Hematopoietic multipotent progenitor cell treated with erythropoietin and hydrocortisone succinate and interleukin-3 and kit ligand, for 6 days (in vitro differentiated cells): ENCODE measurements at places on chromosomes 6 and 20.

GRCh38 chr6:110693994-110694393 lies 121.3 kb downstream of the CDK19 start:
- no peak for DNase-seq

DNA sequence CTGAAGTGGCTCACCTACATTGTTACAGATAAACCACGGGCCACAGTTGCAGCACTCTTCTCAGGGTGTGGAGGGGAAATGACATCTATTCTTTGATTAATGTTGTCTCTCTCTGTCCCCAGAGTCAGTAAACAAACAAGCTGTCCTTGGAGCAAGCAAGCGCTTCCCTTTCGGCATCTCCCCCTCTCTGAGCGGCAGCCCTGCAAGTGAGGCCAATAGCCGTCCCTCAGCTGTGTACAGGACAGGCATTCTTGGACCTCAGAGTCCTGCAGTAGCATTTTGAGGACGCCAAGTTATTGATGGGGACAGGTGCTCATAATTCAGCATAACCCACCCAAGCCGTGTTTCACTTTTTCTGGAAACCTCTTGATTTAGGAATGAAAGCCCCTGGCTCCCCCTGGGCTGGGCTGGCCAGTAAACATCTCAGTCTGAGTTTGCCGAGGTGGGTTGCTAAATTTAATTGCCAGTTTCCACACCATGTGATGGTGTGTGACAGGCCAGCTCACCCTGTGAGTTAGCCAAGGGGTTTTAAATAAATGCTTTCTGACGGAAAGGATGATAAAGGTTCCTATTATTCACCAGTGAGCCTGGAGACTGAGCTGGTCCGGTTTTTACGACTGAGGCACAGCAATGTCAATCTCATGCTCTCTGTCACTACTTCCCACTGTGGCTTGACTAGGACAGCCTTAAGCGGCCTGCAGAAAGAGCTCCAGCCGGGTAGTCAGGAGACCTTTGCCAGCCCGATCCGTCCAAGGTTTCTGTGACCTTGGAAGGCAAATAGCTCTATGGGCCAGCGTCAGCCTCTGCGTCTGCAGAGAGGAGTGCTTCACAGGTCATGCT lies 214.8 kb upstream of the RREB1 start:
- no peak for DNase-seq

DNA sequence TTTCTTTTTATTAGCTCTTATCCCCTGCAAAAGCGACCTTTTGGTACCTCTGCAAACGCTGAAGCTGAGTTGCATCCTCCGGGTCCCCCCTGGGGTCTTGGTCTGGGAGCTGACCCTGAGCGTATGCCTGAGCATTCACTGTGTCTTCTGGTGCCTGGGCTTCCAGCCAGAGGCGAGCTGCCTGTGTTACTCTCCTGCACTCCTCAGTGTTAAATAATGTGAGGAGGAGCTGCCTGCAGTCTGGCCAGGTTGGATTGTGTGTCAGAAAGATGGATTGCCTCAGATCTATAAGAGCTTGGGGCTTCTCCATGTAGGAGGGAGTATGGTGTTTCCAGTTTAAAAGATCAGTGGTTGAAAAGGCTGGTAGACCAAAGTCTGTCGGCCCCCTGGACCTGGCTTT lies 8.7 kb upstream of the GMPR start:
- DNase-seq = no peak

GRCh38 chr6:157994125-157994795 lies 12.6 kb downstream of the SYNJ2 start:
- DNase-seq = no peak

DNA sequence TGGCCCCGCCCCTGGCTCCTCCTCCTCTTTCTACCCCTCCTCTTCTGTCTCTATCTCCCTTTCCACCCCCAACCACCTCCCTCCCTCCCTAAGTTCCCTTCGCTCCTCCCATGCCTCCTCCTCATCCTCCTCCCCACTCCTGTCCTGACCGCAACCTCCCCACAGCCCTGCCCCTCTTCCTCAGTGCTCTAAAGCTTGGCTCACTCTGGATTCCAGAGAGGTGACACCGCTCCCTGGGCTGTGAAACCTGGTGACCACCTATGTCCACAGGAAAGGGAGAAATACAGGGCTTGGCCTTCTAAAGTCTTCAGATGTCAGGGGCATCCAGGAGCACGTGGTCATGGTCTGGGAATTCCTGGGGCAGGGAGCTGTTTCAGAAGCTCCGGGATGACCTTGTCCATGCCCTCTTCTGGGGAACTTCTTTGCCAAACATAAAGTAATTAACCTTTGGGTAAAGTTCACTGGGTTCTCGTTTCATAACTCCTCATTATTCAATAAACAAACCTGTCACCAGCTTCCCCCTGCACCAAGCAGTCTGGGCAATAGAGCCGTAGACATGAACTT lies 345 bp upstream of the CST5 start:
- DNase-seq = no peak

DNA sequence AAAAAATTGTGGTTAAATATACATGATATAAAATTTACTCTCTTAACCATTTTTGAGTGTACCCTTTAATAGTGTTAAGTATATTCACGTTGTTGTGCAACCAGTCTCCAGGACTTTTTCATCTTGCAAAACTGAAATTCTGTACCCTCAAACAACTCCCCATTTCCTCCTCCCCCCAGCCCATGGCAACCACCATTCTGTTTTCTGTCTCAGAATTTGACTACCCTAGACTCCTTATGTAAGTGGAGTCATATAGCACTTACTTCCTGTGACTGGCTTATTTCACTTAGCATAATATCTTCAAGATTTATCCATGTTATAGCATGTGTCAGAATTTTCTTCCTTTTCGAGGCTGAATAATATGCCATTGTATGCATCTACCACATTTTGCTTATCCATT lies 5.1 kb downstream of the VPS16 start:
- no peak for DNase-seq

- peak; percentile 85 for DNase-seq
These were observed 600 bp downstream of the SEC63 start for GRCh38 chr6:107957308-107957908.
